Activated T-cell treated with anti-CD3 and anti-CD28 coated beads, Interleukin-2, amount 50 U/mL, for 48 hours (primary cell): ENCODE measurements at places on chromosomes 5 and 9.
A peak's percentile ranks its signal among the peaks of the same experiment; 100 is the strongest.

GRCh38 chr9:35540315-35540714 is 50.4 kb downstream of the RUSC2 start:
- DNase-seq, result no peak

DNA sequence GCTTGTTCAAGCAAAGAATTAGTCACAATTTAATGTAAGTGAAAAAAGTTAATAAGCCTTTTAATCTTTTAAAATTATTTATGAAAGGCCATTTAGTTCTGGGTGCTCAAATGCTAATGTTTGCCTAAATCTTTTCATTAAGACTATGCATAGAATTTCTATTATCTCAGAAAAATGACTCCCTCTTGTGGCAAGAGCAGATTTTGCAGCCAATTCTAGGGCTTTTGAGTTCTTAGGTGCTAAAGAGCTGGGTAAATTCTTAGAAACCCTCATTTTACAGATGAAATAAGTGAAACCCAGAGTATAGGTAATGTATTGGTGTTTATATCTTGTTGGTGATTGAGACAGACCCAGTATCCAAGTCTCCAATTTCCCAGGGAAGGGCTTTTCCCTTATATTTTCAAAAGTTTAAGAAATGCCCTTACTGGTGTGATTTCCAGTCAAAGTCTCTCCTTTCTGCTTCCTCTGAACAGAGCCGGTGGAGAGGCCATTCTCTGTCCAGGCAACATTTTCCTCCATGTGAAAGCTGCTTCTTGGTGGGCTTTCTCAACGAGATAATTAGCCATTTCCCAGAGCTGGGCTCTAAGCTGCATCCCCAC is 24.1 kb upstream of the PCSK5 start:
- peak; percentile 22 for DNase-seq

DNA sequence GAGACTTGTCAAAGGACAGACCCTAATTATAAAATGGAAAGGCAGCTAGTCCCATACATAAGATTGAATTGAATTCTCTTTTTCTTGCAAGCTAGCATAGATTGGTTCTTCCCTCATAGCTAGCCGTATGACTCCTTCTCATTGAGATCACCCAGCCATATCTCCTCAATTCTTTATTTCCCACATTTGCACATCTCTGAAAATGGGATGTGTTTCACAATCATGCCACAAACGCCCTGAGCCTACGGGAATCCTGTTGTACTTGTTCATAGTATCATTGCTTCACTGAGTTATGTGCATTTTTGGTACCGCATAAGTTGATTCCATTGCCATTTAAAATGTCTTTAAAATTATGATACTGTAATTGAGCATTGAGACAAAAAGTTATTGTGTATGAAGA is 90.5 kb downstream of the PCSK1 start:
- no peak for DNase-seq

DNA sequence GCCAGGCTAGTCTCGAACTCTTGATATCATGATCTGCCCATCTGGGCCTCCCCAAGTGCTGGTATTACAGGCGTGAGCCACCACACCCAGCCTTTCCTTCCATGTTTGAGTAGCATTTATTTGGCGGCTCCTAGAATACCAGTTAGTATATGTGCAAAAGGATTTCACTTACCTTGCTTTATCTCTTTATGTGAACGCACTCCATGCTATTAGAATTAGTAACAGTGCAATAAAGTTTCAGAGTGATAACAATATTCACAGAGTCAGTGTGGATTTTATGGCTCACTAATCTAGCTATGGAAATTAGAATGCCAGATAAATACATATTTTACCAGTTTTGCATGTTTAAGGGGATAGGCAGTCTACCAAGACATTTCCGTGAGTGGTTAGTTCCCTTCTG is 74.4 kb upstream of the NIPBL start:
- DNase-seq, result no peak

- no peak for DNase-seq
These were observed 35.5 kb downstream of the RFK start for GRCh38 chr9:76358628-76359280.

GRCh38 chr5:68962757-68963484 is 130.9 kb upstream of the SLC30A5 start:
- DNase-seq, result peak; percentile 26

DNA sequence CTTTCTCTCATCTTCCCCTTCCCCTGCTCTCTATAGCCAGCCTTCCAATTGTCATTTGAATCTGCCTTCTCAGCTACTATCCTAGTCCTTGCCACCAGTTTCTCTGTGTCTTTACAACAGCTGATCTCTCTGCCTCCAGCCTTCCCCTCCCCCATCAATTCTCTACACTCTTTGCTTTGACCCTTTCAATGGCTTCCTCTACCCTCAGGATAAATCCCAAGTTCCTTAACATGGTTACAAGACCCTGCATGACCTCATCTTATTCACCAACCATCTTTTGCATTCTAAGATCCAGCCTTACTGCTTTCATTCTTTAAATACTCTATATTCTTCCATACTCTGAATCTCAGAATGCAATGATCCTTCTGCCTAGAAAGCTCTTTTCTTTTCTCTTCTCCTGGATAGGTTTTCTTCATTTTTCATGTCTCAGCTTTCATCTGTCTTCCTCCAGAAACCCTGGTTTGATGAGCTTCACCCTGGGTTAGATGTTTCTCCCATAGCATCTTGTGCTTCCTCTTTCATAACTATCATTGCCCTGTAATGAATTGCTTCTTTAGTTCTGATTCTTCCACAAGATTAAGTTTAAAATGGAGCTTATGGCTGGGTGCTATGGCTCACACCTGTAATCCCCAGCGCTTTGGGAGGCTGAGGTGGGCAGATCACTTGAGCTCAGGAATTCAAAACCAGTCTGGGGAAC is 58.6 kb upstream of the ZSWIM6 start:
- no peak for DNase-seq

- peak; percentile 35 for DNase-seq
These were observed 1.3 kb downstream of the PRDM12 start for GRCh38 chr9:130665431-130666392.

GRCh38 chr9:20270161-20270560 is 352.1 kb downstream of the MLLT3 start:
- DNase-seq, result no peak

DNA sequence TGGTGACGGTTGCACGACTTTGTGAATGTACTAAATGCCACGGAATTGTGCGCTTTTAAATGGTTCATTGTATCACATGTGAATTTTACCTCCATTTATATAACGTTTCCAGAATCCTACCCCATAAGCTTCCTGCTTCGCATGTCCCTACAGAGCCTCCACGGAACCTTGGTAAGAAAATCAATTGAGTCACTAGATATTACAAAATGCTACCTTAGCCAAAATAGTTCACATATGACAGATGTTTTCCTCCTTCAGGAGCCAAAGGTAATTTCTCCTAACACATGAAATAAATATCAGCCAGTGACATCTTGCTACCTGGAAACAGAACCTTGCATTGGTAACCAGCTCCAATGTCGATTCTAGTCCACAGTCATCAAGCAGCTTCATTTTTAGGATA is 125.1 kb downstream of the TTLL11 start:
- no peak for DNase-seq

DNA sequence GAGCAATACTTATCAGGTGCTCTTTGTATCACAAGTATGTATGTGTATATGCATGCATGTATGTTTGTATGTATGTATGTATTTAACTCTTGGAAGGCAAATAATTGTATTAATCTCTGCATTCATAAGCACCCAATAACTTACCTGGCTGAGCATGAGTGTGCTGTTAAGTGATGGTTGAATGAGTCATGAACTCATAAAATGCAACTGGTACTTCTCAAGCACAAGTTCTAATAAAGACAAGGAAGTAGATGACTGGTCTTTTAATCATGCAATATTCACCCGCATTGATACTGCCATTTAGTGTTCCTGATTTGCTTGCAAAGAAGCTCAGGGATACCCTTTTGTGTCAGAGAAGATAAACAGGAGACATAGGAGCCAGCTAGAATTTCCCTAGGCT is 204.9 kb upstream of the TRPM3 start:
- DNase-seq, result no peak

GRCh38 chr9:107925749-107926297 is 436.3 kb upstream of the KLF4 start:
- no peak for DNase-seq

DNA sequence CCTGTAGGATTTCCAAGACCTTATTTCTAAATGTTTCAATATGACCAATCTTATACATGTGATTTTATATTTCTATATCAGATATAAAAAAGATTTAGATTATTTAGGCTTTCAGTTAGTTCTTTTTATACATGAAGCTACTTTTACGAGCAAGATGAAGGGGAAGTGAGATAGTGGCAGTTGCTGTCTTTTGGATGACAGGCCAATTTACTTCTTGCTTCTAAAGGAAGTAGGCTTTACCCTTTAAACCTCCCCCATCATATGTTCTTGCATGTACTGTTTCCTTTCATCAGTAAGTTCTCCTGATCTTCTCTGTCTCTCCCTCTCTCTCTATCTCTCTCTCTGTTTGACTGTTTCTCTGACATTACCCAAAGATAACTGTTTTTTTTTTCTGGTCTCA is 4.0 kb upstream of the TYRP1 start:
- DNase-seq, result no peak

DNA sequence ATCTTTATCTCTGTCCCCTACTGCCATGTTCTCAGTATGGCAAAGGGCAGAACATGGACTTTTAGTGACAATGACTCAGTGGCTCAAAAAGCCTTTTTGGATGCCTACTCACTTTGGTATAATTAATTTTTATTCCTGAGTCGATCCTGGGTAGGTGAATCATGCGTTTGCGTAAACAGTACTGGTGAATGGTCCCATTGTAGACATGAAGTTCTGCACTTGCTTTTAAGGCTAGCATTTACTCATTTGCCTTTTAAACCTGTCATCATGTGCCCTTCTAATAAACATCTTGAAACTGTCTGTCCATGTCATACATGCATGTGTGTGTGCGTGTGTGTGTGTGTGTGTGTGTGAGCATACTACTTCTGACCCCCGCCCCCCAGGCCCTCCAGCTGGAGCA is 223.0 kb downstream of the AUH start:
- DNase-seq, result no peak

DNA sequence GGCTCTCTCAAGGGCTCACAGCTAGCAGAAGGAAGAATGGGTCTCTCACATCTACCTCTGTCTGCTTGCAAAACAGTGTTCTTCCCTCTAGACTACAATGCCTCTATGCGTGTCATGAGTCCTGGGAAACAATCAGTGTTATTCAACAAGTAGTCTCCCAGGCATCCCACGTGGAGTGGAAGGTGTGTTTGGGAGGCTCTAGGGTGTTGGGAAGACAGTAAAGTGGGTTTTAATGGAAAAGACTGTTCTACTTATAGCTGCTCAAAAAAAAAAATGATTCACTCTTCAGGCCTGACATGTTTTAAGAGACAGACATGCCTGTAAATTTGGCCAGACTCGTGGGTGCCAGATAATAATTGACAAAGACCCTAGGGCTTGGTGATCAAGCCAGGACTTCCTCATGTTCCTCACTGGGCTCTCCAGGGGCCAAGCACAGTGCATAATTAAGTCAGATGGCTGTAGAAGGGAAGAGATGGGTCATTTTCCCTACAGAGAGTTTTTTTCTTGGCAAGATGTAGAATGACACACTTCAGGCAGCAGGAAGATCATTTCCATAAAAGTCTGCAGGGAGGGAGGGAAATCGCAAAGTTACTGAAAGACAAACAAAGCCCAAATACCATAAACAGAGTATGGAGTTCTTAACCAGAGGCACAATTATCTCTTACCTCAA is 246.4 kb downstream of the ACTL7B start:
- DNase-seq, result no peak

DNA sequence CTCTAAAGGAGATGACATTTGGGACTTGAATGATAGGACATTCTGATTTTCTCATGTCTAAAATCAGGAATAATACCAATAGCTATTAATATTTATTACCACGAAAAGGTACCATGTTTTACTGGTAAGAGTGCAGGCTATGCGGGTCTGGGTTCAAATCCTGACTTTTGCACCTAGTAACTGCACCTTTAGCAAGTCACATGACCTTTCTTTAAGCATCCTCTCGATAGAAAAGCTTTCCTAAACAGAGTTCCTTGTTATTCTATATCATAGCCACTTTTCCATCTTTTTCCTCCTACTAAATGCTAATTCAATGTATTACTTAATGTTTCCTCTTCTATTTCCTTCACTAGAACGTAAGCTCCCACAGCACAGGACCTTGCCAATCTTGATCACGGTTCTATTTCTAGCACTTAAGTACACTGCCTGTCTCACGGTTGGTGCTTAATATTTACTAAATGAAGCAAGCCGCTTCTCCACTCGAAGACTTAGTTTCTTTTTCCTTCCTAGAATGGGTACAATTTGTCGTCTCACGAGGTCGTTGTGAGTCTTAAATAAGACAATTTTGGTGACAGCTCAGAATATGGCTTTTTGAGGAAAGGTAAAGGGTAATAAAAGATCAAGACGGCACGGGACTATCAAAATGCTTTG is 816 bp downstream of the RBM18 start:
- no peak for DNase-seq

GRCh38 chr5:88238732-88239131 is 29.9 kb downstream of the TMEM161B start:
- DNase-seq, result no peak

GRCh38 chr5:1936413-1936812 is 53.7 kb upstream of the IRX4 start:
- no peak for DNase-seq

DNA sequence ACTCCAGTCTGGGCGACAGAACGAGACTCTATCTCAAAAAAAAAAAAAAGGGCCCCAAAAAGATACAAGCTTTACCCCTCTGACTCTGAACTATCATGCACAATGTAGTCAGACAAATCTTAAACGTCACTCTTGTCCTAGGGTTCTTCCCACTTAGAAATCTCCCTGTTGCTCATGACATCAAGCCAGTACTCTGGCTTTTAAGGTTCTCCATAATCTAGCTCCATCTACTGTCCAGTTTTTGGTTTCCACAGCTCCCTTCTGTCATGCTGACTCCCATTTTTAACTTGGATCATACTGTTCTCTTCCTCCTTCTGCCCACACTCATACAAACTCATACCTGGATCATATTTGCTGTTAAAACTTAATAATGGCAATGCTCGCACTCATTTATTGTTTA is 156.7 kb upstream of the TLX3 start:
- no peak for DNase-seq

- no peak for DNase-seq
These were observed 405.4 kb downstream of the DMAC1 start for GRCh38 chr9:7394002-7394774.

- no peak for DNase-seq
These were observed 951.9 kb upstream of the DMAC1 start for GRCh38 chr9:8751406-8751930.

- DNase-seq, result no peak
These were observed 252.7 kb downstream of the EFNA5 start for GRCh38 chr5:107418071-107418470.

DNA sequence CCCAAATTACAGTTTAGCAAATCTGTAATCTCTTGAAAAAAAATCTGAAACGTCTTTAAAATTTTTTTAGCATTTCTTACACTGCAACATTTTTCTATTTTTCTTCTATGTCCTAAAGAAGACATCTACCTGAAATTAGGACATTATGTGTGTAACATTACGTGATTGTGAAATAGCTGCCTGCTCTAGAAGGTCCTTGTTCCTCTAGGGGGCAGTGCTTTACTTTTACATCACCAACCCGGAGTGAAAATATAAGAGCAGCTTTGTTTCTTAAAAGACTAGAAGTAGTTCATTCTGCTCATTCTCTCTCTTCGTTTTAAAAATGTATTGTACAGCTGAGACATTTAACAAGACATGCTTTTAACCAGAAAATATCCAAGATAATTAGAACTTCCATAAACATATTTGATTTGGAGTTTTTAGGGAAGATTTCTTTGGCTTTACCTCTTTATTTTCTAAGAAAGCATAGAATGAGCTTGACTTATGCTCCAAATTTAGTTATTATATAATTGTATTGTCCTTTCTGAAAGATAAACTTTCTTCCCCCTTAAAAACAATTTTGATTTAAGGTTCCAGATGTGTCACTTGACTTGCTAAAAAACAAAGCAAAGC is 48.1 kb upstream of the RIOK2 start:
- peak; percentile 17 for DNase-seq
